Fibroblast of skin of left quadriceps (primary cell): ENCODE measurements at places on chromosomes 11 and 22.

DNA sequence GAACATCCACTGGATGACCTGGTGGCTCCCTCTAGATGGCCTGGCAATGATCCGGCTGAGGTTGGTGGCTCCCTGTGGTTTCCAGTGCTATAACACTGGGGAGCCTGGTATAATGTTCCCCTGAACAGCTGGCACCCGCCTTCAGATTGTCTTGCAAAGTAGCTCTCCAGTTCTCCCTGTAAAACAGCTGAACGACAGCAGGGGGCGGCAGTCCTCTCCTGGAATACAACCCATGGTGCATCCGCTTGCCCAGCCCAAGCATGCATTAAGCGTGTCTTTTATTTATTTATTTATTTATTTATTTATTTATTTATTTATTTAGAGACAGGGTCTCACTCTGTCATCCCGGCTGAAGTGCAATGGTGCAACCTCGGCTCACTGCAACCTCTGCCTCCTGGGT lies 258.9 kb downstream of the BUD13 start:
- DNase-seq, result peak; percentile 20

GRCh38 chr22:49004484-49005399 lies 822.9 kb downstream of the BRD1 start:
- no peak for DNase-seq

- no peak for DNase-seq
These were observed 13.6 kb upstream of the RNH1 start for GRCh38 chr11:520428-521176.

- DNase-seq, result peak; percentile 96
These were observed at the start of gene TNKS1BP1 for GRCh38 chr11:57324886-57325734. Gene TNKS1BP1 (minus strand): TSS chr11:57324952. CDS start chr11:57321885, 3,067 bp downstream.

DNA sequence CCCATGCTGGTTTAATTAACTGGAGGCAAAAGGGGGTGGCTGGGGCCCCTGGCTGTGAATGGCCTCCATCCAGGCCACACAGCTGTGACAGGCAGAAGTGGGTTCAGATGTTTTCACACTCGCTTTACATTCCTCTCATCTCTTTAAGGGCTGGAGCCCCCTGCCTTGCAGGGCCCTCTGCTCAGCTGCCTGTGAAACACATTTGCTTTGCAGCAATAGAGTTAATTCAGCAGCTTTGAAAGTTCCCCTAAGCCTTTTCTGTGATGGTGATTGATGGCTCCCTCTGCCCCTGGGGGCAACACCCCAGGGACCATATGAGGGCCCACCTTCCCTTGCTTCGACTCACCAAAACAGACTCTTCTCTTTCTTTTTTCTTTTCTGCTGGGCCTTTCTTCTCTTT lies 139.3 kb downstream of the FEZ1 start:
- DNase-seq, result no peak
